ENCODE measurements at places on chromosomes 16 and 17. TPM values are rescaled to one million over a fixed set of nuclear protein-coding genes. Genes with fewer than 3 reads are reported as not detected.

Gene CFAP97D1
- not detected for total RNA-seq

Gene CCL7
- total RNA-seq: not detected

Gene SOX8
- 0.89 TPM for total RNA-seq

Gene RAB11FIP3
- total RNA-seq: 23.3 TPM

Gene CACNG5
- total RNA-seq: not detected

Gene PABPN1L
- total RNA-seq: not detected

Gene DPEP3
- total RNA-seq: not detected

Gene ABCC6
- total RNA-seq: 2.2 TPM

Gene TPSG1
- total RNA-seq: 0.30 TPM

Gene PRSS36
- 3.0 TPM for total RNA-seq

Gene ATP2C2
- total RNA-seq: not detected

DNA sequence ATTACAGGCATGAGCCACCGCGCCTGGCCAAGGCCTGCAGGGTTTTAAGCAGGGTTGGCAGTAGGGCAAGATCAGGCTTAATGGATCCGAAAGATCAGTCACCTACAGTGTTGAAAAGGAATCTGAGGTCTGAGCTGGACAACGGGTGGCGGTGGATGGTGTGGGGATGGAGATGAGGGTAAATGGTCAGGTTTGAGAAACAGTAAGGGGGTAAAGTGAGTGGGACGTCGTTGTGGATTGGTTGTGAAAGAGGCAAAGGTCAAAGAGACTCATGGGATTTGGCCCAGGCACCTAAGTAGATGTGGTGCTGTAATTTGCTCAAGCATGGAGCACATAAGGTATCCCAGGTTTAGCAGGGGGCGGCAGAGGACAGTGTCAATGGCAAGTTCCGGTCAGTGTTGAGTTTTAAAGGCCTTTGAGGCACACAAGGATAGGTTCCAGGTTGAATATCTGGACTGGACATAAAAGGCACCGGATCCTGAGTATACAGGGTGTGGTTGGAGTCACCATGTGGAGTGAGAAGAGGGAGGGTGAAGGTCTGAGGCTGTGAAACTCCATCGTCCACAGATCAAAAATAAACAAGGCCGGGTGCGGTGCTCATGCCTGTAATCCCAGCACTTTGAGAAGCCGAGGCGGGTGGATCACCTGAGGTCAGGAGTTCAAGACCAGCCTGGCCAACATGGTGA, 1.1 kb upstream of the SLC16A5 start:
- no peak for DNase-seq

DNA sequence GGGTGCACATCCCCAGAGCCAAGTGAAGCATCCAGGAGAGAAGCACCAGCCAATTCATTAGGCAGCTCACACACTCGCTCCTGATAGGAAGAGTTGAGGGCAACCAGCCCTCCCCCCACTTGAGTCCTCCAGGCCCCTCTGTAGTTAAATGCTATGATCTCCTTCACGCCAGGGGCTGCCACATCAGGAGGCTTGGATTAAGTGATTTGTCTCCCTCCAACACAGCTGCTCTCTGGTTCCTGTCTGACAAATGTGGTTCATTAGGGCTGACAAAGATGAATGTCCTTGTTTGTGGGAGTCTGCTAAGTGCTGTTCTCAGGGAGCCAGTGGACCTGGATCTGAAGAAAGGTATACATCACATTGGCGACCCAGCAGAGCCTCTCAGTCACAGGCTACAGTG, 94.5 kb upstream of the WSCD1 start:
- no peak for DNase-seq

- peak; percentile 79 for DNase-seq
Observed at GRCh38 chr16:2516391-2517240, 2.9 kb downstream of the ATP6V0C start.

- DNase-seq: no peak
Observed at GRCh38 chr17:15999974-16000827, 577 bp downstream of the TTC19 start.

DNA sequence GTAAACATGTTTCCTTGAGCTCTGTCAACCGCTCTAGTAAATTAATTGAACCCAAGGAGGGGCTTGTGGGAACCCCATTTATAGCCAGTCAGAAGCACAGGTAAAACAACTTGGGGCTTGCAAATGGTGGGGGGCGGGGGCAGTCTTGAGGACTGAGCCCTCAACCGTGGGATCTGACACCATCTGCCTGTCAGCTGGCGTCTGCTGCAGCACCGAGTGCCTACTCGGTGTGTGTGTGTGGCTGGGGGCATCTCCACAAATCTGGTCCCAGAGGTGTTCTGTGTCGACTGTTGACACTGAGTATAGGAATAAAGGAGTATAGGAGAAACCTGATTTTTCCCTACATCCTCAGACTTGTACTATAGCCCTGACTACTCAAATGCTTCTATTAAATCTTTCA, 20.6 kb downstream of the CREBBP start:
- no peak for DNase-seq

GRCh38 chr16:53968454-53968853, 264.5 kb downstream of the FTO start:
- DNase-seq: no peak

GRCh38 chr17:31647661-31648060, 211.4 kb downstream of the COPRS start:
- no peak for DNase-seq

DNA sequence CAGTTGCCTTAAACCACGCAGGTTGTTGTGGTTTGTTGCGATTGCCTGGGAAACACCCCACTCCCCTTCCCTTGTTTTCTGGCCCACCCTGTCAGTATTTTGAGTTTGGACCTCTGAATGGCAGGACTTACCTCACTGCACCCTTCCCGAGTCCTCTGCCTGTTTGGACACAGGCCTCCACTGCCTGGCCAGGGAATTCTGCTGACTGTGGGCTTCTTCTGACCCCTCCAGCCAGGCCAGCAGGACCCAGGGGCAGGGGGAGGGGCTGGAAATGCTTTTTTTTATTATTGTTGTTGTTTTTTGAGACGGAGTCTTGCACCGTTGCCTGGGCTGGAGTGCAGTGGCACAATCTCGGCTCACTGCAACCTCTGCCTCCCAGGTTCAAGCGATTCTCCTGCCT, 4.2 kb upstream of the MGAT5B start:
- no peak for DNase-seq

GRCh38 chr17:76253841-76254240, 11.3 kb upstream of the UBALD2 start:
- DNase-seq: no peak

- no peak for DNase-seq
Observed at GRCh38 chr17:70661342-70662222, 492.2 kb downstream of the KCNJ2 start.

GRCh38 chr16:18948372-18949020, 22.3 kb upstream of the SMG1 start:
- no peak for DNase-seq

DNA sequence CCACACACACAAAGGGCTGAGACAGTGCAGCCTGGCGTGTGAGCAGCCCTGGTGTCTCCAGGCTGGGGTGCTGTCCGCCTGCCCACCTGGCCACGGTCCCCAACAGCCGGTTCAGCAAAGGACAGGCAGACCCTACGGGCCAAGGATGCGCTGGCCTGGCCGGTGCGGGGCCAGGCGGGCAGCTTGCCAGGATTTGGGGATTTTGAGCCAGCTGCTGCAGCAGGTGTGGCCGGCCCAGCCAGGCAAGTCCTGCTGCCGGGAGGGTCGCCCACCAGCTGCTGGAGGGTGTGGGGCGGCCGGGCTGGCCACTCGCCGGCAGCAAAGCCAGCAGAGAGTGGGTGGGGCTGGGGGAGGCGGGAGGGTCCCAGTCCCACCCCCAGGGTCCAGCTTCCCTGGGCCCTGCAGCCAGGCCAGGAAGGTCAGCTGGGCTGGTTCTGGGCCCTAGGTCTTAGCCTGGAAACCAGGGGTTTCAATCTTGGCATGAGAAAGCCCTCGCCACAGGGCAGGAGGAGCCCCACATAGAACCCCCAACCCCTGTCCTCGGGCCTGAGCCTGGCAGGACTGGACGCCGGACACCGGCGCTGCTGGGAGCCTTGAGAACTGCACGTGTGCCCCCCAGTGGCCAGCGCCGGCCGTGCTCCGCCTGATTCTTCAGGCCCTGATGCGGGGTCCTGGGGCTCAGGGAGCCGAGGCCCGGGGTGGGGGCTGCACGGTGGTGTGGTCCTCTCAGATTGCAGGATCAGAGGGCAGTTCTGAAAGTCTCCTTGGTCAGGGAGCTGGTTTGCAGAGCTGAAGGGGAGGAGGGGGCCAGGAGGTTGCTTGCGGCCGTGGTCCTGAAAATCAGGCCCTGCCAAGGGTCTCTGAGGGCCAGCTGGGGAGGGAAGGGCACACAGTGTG, 17.6 kb upstream of the SSTR5 start:
- peak; percentile 44 for DNase-seq

DNA sequence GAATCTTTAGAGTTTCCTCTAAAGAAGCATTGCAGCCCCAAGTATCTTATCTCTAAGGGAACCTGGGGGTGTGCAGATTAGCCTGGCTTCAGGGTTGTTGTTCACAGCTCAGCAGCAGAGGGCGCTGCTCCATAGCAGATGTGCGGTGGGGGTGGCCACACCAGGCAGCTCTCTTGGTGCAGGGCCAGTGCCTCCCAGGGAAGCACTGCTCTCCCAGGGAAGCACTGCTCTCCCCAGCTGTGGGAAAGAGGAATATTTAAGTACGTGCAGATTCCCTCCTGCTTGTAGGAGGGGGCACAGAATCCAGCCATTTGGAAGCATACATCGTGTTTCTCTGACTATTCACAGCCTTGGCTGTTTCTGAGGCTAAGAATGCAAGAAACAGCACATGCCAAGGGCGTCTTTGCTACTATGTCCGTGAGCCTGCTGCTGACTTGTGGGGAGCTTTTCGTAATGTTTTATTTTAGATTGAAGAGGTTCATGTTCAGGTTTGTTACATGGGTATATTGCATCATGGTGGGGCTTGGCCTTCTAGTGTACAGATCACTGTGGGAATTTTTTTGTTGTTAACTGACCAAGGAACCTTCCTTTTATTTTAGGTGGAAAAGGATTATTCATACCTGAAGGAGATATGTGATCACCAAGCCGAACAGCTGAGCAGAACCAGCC, 217.8 kb downstream of the SPECC1 start:
- DNase-seq: peak; percentile 86

- no peak for DNase-seq
Observed at GRCh38 chr16:13919330-13919682, 648 bp upstream of the ERCC4 start.

DNA sequence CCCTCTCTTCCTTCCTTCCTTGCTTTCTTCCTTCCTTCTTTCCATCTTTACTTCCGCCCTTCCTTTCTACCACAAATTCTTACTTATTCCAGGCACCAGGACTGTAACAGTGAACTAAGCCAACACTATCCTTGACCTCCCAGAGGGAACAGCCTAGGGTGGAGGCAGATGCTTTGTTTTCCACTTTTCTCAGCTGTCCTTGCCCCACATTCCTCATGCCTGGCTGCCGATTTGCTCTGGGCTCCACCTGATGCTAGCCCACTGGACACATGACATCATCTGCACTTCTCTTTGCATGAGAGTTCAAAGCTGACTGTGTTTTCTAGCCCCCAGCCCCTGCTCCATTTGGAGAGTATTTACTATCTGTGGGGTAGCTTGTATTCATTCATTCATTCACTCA, 283.0 kb downstream of the MAF start:
- DNase-seq: no peak

GRCh38 chr16:74743668-74744299, 30.8 kb downstream of the FA2H start:
- DNase-seq: no peak

GRCh38 chr17:75105126-75106080, 4.4 kb upstream of the ARMC7 start:
- DNase-seq: no peak

- peak; percentile 69 for DNase-seq
Observed at GRCh38 chr17:2179615-2180295, 123.8 kb downstream of the SMG6 start.

DNA sequence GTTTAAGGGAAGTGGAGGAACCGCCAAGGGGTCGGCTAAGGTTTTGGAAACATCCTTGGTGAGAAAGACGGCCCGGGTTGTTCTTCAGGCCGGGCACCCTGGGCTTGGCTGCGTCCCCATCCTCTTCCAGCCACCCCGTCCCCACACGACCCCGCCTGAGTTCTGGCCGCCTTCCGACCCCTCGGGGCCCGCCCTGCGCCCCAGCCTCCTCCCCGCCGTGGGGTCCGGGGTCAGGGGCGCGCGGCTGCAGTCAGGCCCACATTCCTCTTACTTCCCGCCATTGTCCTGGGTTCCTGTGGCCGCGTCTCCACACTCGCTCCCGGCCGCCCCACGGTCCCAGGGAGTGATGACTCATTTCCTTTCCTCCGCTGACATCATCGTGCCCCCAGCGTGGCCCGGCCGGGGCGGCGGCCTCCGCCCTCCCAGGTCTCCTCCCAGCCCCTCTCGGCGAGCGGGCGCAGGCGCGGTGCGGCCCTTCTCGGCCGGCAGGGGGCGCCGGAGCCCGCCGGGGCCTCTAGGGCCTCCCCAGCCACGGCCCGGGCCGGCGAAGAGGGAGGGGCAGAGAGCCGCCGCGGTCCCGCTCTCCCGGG, 59.6 kb downstream of the WSB1 start:
- peak; percentile 96 for DNase-seq

DNA sequence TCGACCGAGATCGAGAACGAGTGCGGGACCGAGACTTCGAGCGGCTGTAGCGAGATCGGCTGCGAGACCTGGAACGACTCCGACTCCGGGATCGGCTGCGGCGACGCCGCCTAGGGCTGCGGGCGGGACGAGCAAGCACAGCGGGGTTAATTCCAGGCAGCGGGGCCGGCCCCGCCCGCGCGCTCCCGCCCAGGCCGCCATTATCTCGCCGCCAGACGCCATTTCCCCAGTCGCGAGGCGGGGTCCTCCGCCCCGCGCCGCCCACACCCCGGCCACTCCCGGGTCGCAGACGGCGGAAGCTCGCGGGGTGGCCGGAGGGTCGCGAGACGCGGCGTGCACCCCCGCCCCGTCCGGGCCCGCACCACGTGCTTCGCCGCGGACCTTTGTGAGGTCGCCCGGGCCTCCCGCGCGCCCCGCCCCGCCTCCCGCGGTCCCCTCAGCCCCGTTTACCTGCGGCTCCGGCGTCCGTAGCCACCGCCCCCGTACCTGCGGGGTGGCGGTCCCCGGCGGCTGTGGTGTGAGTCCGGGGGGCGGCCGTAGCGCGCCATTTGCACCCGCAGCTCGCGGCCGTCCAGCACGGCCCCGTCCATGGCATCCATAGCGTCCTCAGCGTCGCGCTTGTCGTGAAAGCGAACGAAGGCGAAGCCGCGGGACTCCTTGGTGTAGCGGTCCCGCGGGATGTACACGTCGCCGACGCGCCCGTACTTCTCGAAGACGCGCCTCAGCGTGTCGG, 616 bp downstream of the SRSF2 start:
- peak; percentile 91 for DNase-seq
